Stimulated activated CD4-positive, alpha-beta T cell treated with anti-CD3 and anti-CD28 coated beads, Interleukin-12 subunit alpha, Interleukin-12 subunit beta, amount 100 ng/mL, for 24 hours (primary cell): ENCODE measurements at places on chromosomes 2 and 18.

GRCh38 chr18:58135183-58135641, 91.2 kb downstream of the NEDD4L start:
- no peak for DNase-seq

DNA sequence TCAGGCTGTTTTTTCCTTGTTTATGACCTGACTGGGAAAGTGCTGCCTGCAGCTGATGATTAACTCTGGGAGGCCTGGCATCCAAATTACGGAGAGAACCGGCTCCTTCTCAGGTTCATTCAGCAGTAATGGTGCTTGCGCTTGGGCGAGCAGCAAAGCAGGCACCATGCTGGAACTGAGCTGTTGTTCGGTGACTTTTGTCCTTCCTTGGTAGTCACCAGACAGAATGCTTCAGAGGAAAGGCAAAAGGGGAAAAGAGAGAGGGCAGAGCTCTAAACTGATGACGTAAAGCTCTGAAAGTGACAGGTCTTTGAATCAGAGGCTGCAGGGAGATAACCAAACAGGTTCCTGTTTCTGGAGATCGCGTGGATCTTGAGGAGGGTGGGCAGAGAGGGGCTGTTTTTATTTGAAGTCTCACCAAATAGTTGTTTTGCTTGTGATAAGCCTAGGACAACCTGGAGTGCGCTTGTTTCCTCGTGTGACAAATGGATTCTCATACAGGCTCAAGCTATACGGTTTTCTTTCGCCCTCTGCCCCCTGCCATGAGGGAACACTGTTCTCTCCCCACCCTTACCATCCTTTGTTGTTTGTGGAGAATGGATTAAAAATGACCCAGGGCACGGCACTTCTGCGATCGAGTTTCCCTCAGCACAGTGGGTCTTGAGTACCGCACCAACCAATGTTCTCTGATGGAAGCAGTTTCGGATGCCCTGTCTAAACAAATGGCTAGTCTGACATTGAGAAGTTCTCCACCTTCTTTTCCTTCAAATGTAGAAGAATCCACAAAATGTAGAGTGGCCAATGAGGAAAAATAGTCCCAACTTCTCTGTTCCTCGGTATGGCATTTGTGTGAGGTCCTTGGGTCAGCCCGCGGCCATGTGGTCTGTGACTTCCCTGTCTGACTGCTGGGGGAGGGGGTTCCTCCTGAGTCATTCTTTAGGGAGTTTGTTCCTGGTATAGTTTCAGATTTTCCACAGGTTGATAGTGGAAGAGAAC, 1.3 kb downstream of the RASGRP3 start:
- DNase-seq, result no peak

DNA sequence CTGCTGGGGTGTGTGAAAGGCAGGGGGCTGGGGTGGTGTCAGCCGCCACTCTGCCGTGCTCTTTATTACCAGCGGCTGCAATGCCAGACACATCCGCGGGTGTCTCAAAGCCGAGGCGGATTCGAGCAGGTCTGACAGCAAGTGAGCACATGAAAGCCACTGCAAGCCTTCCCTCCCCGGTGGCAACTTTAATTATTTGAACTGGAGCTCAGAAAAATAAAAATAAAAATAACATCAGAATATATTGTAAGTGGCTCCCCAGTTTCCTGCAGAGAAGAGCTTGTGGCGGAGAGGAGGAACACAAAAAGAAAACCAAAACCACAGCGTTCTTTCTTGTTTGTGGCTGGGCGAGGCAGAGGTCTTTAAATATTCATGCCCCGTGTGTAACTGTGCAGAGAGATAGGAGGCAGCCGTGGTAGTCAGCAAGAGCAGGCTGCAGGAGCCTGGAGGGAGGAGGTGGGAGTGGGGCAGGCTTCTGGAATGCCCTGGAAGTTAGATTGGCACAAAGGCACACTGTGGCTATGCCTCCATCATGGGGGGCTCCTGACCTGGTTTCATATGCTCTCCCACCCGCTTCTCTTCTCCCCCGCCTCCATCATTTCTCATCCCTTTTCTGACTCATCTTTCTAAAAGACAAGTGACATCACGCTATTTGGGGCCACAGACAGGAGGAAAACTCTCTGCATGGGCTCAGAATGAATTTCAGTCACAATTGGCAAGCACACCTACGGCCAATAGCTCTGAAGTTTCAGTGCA, 199.8 kb downstream of the CLIP4 start:
- peak; percentile 40 for DNase-seq

- DNase-seq, result no peak
Measured at GRCh38 chr18:24270937-24271380, 126.7 kb downstream of the OSBPL1A start.

GRCh38 chr2:168503901-168504300, 47.8 kb downstream of the CERS6 start:
- DNase-seq, result no peak

GRCh38 chr2:148926981-148927401, 52.0 kb downstream of the KIF5C start:
- DNase-seq, result no peak

- no peak for DNase-seq
Measured at GRCh38 chr2:167275046-167275445, 386.8 kb downstream of the XIRP2 start.

DNA sequence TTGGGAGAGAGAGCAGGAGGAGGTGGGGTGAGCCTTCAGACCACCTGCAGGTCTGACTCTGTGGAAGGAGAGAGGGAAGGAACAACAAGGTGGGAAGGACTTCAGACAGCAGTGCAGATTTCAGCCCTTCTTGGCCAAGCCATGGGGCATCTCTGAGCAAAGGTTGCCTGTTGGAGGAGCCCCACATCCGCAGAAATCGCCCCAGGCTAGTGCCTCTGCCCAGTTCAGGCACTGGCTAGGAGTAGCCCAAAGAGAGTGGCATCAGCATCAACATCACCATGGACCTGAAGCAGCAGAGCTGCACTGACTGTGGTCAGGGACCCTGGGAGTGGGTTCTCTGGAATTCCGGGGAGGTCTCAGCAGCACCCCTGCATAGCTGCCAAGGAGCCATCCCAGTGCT, 10.2 kb downstream of the GPR55 start:
- no peak for DNase-seq

GRCh38 chr2:81290846-81291245, 986.3 kb upstream of the LRRTM1 start:
- no peak for DNase-seq

- DNase-seq, result no peak
Measured at GRCh38 chr2:67994716-67995115, 68.1 kb downstream of the C1D start.

DNA sequence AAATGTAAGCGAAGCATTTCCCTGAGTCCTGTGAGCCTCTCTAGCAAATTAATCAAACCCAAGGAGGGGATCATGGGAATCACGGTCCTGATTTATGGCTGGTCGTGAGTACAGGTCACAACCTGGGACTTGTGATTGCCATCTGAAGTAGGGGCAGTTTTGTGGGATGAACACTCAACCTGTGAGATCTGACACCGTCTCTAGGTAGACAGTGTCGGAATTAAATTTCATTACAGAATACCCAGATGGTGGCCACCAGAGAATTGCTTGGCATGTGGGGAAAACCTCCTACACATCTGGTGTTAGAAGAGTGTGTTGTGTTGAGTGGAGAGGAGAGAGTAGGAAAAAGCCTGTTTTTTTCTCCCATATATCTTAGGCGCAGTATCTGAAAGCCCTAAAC, 12.5 kb downstream of the CAPN14 start:
- DNase-seq, result no peak

DNA sequence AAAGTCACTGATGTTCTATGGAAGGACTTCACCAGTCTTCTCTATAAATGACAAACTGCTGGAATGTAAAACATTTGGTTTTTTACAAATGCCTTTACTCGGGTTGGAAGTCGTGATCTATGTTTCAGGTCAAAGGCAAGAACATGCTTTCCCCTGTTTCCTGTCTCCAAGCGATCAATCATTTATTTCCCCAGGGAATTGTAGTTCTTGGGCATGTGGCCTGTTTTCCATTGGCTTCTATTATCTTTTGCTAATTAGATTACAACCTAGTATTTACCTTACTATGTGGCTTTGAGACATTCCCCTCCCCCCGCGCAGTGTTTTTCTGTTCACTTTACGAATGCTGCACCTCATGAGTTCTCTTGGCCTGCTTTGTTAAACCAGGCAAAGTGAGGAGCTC, 684.2 kb downstream of the EPHA4 start:
- no peak for DNase-seq

GRCh38 chr2:176650104-176650837, 381.0 kb downstream of the MTX2 start:
- DNase-seq, result no peak

- DNase-seq, result no peak
Measured at GRCh38 chr2:162435157-162435556, 91.2 kb downstream of the GCA start.

- no peak for DNase-seq
Measured at GRCh38 chr2:54599326-54599710, 124.1 kb upstream of the EML6 start.

GRCh38 chr2:155980941-155981560, 351.5 kb downstream of the NR4A2 start:
- DNase-seq, result no peak

- no peak for DNase-seq
Measured at GRCh38 chr2:161915121-161915520, 158.9 kb downstream of the DPP4 start.

DNA sequence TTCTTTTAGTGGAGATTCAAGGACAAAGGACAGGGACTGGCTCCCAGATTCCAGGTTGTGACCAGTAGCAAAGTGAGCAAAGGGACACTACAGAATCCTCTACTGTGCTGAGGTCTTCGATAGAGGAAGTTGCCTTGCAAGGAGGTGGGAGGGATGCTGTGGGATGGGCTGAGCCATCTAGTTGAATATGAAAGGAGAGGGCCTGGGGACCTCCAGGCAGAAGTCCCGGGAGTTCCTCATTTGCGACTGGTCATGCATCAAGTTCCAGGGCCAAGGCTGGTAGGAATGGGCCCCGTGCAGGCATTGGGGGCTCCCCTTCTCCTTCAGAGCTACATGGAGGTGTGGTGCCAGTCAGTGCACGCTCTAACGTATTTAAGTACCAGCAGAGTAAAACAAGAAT, 12.6 kb upstream of the PROM2 start:
- no peak for DNase-seq

- no peak for DNase-seq
Measured at GRCh38 chr2:217932803-217933616, 69.8 kb downstream of the TNS1 start.

DNA sequence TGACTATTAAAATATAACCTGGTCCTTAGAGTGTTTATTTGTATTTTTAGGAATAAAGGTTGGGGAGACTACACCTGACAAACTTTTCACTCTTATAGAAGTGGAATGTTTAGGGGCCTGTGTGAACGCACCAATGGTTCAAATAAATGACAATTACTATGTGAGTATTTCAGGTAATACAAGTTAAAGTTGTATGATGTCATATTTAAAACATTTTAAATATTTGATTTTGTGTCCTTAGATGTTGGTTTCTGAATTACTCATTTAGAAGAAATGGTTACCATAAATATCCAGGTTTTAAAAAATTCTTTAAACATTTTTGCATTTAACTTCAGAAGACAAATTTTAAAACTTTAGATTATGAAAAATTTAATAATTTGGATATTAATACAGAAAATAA, 11.8 kb upstream of the ANKRD12 start:
- no peak for DNase-seq

GRCh38 chr2:105391763-105392662, 6.8 kb downstream of the FHL2 start:
- DNase-seq, result no peak

- no peak for DNase-seq
Measured at GRCh38 chr2:100877555-100877954, 57.6 kb downstream of the NPAS2 start.
